A549 treated with RU486 at 1 μM for 4 hours (cell line): ENCODE measurements at places on chromosomes 3 and 15. TPM values are rescaled to one million over a fixed set of nuclear protein-coding genes. Genes with fewer than 3 reads are reported as not detected.

The RAB27A gene
- 7.9 to 12.1 TPM (median 10.9 TPM) in 5 replicates for total RNA-seq

The KNG1 gene
- total RNA-seq = 0.09 TPM in 1 of 5 replicates, not detected in the others

The C3orf80 gene
- 2.0 to 2.9 TPM (median 2.1 TPM) in 5 replicates for total RNA-seq

The SPSB4 gene
- 0.08 to 0.26 TPM (median 0.12 TPM) in 5 replicates for total RNA-seq

The DAPK2 gene
- total RNA-seq = 3.1 to 4.6 TPM (median 3.8 TPM) in 5 replicates

The FAM81A gene
- total RNA-seq = 12.7 to 15.3 TPM (median 13.4 TPM) in 5 replicates

The FNDC3B gene
- 21.8 to 32.3 TPM (median 30.4 TPM) in 5 replicates for total RNA-seq

The ATP2B2 gene
- total RNA-seq = 0.03 to 0.16 TPM (median 0.04 TPM) in 4 of 5 replicates, not detected in the other

The GOLGA6L7 gene
- not detected in 5 replicates for total RNA-seq

The PLS1 gene
- 9.4 to 13.7 TPM (median 12.8 TPM) in 5 replicates for total RNA-seq
